Calu3 (cell line): ENCODE measurements at places on chromosomes 11 and 22. TPM values are rescaled to one million over a fixed set of nuclear protein-coding genes. Genes with fewer than 3 reads are reported as not detected.

DNA sequence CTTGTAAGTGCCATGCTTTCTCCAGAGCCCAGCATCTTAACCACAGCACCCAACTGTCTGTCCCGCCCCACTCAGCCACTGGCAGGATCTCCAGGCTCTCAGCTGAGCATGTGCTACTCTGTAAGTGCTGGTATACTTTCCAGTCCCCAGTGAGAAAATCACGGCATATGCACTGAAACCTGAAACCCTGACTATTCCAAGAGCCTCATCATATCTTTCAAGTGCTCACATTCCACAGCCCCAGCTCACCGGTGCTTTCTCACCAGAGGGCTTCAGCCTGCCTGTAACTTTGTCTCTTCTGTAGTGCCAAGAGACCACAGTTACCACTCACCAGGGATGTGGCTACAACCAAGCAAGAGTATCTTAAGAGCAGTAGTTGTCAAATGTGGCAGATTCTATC is 24.4 kb upstream of the PAMR1 start:
- no peak for DNase-seq
- no peak overlapping the region for H3K27ac ChIP-seq
- peaks cover 92% of the 10 kb centered on the region for H3K27me3 ChIP-seq
- H3K4me3 ChIP-seq, result no peak overlapping the region
- no peaks in the 10 kb centered on the region for H3K4me1 ChIP-seq
- no peaks in the 10 kb centered on the region for H3K36me3 ChIP-seq

- H3K4me1 ChIP-seq, result no peaks in the 10 kb centered on the region
- no peaks in the 10 kb centered on the region for H3K36me3 ChIP-seq
- H3K4me3 ChIP-seq, result no peak overlapping the region
- no peak overlapping the region for H3K27ac ChIP-seq
- no peak for DNase-seq
These were observed 8.1 kb upstream of the UPK2 start for GRCh38 chr11:118948000-118948399.

DNA sequence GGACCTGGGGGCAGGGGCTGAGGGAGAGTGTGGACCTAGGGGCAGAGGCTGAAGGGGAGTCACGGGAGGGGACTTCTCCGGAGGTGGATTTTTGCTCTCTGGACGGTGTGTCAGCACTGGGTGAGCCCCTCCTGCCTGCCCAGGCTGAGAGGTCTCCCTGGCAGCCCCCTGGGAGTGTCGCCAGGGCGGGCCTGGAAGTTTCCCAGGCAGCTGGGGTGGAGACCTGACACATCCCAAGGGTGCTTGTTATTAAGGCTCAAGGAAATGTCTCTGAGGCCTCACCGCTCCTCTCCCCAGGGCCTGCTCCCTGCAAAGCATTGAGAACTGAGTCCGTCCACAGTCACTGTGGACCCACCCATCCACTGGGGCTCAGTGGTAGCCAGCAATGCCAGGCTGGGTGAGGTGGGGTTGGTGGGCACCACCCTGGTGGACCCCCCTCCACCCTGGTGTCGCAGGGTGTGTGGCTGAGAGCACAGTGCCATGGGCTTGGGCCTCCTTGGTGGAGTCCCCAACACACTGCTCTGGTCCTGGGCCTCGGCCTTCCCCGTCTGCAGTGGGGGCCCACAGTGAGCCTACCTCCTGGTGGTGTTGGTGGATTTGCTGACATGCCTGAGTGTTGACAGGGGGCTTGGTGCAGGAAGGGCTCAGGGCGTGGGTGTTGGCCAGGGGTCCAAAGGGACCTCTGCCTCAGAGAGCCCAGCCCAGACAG is 2.5 kb downstream of the CD81 start:
- DNase-seq, result no peak
- H3K4me3 ChIP-seq, result no peak overlapping the region
- H3K4me1 ChIP-seq, result peaks cover 19% of the 10 kb centered on the region
- no peaks in the 10 kb centered on the region for H3K27me3 ChIP-seq
- H3K27ac ChIP-seq, result no peak overlapping the region

DNA sequence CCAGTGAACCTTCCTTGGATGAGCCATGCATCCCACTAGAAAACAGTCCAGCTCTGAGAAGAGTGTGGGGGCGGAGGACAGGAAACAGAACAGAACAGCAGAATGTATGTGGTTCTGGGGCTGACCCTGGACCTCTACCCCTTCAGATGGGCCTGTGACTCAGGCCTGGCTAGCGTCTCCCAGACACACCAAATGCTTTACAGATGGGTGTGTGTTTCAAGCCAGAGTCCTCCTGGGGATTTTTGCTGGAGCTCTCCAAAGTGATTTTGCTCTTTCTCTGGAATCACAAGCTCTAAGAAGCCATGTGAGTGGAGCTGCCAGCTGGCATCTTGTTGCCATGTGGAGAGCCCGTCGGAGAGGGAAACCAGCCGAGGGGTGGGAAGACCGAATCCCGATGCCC is 13.2 kb upstream of the C1QTNF4 start:
- H3K4me1 ChIP-seq, result no peaks in the 10 kb centered on the region
- no peak overlapping the region for H3K27ac ChIP-seq
- DNase-seq, result no peak
- no peaks in the 10 kb centered on the region for H3K36me3 ChIP-seq
- H3K27me3 ChIP-seq, result peaks cover 25% of the 10 kb centered on the region

The ACER3 gene
- 19.9 and 21.0 TPM in 2 replicates for total RNA-seq
